ENCODE measurements at places on chromosomes 2 and 18.
A peak's percentile ranks its signal among the peaks of the same experiment; 100 is the strongest.

- DNase-seq: no peak
Observed at GRCh38 chr18:26978812-26979341, 113.4 kb upstream of the AQP4 start.

DNA sequence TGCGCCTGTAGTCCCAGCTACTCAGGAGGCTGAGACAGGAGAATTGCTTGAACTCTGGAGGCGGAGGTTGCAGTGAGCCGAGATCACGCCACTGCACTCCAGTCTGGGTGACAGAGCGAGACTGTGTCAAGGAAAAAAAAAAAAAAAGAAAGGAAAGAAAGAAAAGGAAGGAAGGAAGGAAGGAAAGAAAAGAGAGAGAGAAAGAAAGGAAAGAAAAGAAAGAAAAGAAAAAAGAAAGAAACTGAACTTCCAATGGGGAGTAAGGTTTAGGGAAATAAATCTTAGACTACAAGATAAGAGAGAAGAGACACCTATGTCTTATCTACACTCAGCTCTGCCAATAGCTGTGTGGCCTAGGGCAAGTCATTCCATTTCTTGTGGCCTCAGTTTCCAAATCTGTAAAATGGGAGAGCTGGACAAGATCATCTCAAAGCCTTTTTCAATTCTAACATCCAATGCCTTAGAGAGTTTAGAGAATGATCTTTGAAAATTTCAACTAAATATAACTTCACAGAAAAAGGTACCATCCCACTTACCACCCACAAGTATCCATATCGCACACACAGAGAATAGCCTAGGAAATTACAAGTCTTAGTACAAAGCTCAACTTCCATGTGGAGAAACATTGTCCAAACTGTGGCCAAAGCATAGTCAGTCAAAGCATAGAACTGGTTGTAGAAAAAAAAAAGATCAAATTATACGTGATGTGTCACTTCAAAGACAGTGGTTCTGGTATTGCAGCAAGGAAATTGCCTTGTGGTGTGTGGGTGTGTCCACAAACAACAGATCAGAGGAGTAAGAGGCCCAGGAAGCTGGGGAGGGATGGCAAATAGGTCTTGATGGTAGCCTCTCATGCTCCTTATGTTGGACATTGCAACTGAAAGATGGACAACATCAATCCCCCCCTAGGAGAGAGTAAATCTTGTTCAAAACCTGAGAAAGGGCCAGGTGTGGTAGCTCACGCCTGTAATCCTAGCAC, 42.4 kb downstream of the SLC14A2 start:
- peak; percentile 77 for DNase-seq

DNA sequence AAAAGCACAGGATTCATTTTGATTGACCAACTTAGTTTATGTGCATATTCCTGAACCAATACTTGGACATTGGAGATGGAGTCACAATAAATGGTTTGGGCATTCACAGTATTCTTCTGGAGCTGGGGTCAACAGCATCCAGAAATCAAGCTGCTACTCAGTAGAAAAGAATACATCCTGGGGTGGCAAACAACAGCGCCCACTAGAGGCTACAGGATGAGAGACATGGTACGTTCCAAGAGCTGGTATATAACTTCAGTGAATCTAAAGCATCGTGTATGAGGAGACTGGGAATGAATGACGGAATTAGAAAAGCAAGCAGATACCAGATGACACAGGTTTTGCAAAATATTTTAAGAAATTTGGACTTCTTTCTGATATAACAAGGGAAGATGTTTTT, 142.9 kb upstream of the FIGN start:
- DNase-seq: peak; percentile 17

DNA sequence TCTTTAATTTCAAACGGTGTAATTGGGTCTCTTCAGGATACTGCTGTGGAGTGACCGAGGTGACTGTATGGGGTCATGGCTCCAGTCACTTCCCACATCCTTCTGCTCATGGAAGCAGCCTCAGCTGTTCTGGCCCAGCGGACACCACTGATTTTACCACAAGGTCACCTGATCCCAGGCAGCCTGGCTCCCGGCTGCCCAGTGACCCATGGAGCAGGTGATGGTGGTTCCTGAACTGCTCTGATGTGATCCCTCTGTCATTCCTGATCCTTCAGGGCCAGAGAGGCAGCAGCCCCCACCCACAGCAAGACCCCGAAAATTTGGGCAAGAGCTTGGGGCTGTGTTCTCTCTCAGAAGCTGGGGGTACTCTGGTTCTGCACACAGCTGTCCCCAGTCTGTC, 35.5 kb upstream of the HS6ST1 start:
- no peak for DNase-seq

Measured in suppressor macrophage (primary cell).